ENCODE measurements at places on chromosomes 3 and 15. TPM values are rescaled to one million over a fixed set of nuclear protein-coding genes. Genes with fewer than 3 reads are reported as not detected.

RASL12 gene
- not detected for total RNA-seq

CHRFAM7A gene
- 1.6 TPM for total RNA-seq

GOLGA6A gene
- total RNA-seq = not detected

ELL3 gene
- total RNA-seq = 3.1 TPM

ETV5 gene
- total RNA-seq = 9.9 TPM

PP2D1 gene
- not detected for total RNA-seq

SCN11A gene
- total RNA-seq = 0.06 TPM

CASR gene
- total RNA-seq = not detected

FGD5 gene
- total RNA-seq = 141 TPM

GOLGA6L10 gene
- total RNA-seq = 1.3 TPM

ABHD17C gene
- total RNA-seq = 7.5 TPM

AHSG gene
- not detected for total RNA-seq

KNG1 gene
- not detected for total RNA-seq

WDR73 gene
- total RNA-seq = 25.7 TPM

CADPS gene
- not detected for total RNA-seq

ESYT3 gene
- not detected for total RNA-seq

AADACL2 gene
- not detected for total RNA-seq

CMTM7 gene
- total RNA-seq = 29.6 TPM

CIP2A gene
- 19.6 TPM for total RNA-seq

CLDN1 gene
- 0.16 TPM for total RNA-seq

VWA5B2 gene
- total RNA-seq = 0.13 TPM

SLC6A6 gene
- total RNA-seq = 22.7 TPM

WDR72 gene
- total RNA-seq = not detected

FOXB1 gene
- not detected for total RNA-seq

UBE2Q2 gene
- total RNA-seq = 30.3 TPM

SERPINI2 gene
- total RNA-seq = not detected

CCDC13 gene
- total RNA-seq = 0.57 TPM

SPESP1 gene
- total RNA-seq = 2.8 TPM

CLRN1 gene
- not detected for total RNA-seq

RTP3 gene
- total RNA-seq = not detected

CCR1 gene
- total RNA-seq = not detected

ST3GAL6 gene
- 21.9 TPM for total RNA-seq

BAHD1 gene
- 6.3 TPM for total RNA-seq

INSYN1 gene
- 0.13 TPM for total RNA-seq

PSMD2 gene
- total RNA-seq = 371 TPM

GOLGA8K gene
- total RNA-seq = 0.16 TPM

TMIE gene
- 0.16 TPM for total RNA-seq

HTR3E gene
- total RNA-seq = not detected

CCDC191 gene
- total RNA-seq = 1.3 TPM

UBAP1L gene
- 0.65 TPM for total RNA-seq

All from bladder microvascular endothelial cell (primary cell).